Astrocyte of the spinal cord (primary cell): ENCODE measurements at places on chromosomes 1 and 21.
A peak's percentile ranks its signal among the peaks of the same experiment; 100 is the strongest.

DNA sequence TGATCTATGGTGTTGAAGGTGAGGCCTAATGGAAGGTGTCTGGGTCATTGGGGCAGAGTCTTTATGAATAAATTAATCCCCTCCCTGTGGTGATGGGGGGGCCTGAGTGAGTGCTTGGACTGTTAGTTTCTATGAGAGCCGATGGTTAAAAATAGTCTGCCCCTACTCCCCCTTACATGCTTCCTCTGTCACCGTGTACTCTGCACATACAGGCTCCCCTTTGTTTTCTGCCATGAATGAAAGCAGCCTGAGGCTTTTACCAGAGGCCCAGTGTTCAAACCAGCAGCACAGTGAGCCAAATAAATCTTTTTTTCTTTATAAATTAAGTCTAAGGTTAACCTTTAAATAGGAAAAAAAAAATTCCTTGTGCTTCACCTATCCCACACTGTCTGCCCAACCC lies 657.0 kb downstream of the AMY1C start:
- DNase-seq = no peak

DNA sequence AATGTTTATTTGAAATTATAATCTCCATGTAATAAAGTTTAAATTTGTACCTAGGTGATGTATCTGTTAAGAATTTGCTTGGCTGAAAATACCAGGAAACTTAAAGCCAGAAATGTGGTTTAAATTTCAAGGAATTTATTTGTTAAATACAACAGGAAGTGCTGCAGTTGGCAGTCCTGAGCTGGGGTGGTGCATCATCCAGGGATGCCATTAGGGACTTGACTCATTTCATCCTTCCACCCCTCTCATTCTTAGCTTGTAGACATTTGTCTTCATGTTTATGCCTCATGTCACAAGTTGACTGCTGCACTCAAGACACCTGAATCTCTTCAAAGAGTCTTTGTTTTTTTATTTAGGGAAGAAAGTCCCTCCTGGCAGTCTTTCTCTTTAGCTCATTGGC lies 175.9 kb downstream of the LHX8 start:
- DNase-seq = peak; percentile 54

DNA sequence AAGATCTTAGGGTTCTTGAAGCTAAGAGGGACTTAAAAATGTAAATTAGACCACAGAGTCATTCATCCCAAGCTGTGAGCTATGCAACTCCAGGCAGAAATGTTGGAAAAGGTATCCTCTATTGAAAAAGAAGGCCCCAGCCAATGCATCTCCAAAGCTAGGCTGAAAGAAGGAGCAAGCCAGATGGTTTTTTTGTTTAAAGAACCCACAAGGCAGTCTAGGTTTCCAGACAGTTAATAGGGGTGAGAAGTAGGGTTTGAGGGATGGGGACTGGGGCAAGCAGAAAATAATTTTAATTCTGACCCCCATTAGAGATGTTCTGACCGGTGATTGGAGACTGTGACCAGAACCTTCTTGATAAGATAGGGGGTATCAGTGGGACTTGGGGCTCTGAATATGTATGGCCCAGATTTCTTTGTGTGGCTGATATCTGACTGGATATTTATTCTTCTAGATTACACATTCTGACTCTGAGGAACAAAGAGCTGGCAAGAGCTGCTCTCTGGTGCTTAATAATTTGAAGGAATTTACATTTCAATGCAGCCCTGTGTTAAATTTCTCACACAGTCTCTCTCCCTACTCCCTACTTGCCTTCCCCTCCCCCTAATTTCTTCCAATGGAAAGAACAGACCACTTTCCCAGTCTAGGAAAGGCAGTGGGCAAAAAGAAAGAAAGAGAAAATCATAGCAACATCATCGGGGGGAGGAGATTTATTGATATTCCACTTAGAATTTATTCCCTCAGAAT lies 104.9 kb downstream of the NUF2 start:
- DNase-seq = no peak

DNA sequence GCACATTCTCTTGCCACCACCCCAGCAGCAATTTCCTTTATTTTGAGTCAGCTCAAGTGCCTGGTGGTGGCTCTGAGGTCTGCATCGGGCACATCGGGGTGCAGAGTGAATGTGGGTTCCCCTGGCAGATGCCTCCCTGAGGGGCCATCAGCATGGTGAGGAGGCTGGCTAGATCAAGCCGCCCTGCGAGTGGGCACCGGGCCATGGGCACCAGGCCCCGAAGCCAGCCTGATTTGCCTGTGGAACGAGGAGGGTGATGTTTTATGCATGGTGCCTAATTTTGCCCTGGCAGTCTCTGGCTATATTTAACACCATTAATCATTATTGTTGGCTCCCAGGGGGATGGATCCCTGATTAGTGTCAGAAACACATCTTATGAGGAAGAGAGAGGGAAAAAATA lies 36.3 kb downstream of the ACTL8 start:
- DNase-seq = no peak

DNA sequence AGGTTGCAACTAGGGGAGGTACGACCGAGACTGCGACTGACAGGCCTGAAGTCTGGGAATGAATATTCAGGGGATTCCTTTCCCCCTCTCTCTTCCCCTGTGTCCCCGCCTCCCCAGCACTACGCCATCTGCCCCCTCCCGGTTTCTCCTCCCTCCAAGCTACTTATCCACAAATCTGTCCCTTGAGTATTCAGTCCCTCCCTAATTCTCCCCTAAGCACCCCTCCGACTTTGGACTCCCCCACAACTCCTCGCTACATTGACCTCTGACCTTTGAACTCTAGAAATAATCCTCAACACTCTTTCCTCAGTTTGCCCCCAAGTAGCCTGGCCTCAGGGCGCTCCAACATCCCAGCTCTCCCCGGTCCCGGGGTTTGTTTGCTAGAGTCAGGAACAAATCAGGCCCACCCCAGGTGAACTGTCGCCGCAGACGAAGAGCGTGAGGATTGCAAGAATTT lies 393 bp downstream of the LYSMD1 start:
- peak; percentile 45 for DNase-seq

DNA sequence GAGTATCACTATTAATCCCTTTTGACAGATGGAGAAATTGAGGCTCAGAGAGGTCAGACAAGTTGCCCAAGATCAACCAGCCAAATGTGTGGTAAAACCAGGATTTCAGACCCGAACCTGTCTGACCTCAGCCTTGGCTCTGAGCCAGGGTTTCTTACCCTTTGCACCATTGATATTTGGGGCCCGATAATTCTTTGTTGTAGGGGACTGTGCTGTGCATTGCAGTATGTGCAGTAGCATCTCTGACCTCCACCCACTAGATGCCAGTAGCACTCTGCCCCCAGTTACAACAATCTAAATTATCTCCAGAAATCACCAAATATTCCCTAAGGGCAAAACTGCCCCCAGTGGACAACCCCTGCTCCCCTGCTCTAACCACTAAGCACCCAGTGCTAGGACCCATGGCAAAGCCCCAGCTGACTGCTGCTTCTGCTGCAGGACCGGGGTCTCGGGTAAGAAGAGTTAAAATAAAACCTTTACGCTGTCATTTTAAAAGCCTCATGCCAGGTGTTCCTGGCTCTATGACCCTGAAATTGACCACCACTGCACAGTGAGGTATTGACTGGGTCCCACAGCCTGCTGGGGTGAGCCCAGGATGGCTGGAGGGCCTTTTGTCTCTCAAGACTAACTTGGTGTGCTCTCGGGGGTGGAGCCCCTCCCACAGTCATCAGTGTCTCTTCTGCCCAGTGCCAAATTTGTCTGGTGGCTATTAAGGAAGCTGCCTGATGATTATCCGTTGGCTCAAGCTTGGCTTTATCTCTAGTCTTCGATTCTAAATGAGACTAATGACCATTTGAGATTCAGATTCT lies 5.6 kb upstream of the MAN1C1 start:
- DNase-seq = no peak

- DNase-seq = no peak
Measured at GRCh38 chr1:24136956-24137539, 5.9 kb downstream of the IL22RA1 start.

DNA sequence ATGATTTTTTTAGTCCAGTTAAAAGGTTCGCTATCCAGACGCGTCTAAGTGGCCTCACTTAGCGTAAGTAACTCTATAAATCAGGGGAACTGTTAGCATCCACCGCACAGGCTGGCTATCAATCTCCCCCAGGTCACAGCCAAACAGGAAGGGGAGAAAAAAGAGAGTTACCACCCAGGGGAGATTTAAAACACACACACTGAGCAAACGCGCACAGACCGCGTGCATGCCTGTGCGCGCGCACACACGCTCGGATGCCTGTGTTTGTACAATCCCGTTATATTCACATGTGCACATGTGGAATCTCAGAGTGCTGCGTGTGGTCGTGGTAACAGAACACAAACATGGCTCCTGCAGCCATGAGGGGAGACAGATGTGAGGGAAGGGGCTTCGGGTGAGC lies 125.4 kb downstream of the CASZ1 start:
- no peak for DNase-seq

GRCh38 chr21:32802954-32803353 lies 31.4 kb upstream of the PAXBP1 start:
- DNase-seq = no peak

DNA sequence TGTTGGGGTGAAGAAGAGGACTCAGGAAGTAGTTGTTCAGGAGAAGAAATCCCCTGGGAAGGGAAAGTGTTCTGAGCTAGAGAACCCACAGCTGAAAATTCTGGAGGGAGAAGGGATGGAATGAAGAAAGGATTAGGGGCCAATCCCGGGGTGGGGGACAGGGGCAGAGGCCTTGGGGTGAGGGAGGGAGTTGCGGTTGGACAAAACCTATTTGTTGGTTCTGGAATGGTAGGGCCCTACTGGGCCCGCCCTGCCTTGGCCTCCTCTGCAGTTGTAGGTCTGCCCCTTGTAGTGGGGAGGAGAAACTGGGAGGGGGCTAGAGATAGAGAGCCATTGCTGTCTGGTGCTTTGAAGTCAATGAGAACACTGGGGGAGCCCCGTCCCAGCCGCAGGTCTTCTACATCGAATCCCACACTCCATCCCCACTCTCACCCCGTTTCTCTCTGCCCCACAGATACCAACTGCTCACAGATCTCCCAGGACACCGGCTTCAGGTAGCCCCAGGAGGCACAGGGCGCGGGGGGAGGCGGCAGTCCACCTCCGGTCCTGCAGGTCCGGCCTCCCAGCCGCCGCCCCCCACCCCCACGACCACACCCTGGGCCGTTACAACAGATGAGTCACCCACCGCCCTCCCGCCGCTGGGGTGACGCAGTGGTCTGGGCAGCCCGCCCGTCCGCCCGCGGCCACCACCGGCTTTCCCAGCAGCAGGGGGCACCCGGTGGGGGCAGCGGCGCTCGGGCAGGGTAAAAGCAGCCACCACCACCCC lies 1.1 kb downstream of the TAGLN2 start:
- peak; percentile 96 for DNase-seq

DNA sequence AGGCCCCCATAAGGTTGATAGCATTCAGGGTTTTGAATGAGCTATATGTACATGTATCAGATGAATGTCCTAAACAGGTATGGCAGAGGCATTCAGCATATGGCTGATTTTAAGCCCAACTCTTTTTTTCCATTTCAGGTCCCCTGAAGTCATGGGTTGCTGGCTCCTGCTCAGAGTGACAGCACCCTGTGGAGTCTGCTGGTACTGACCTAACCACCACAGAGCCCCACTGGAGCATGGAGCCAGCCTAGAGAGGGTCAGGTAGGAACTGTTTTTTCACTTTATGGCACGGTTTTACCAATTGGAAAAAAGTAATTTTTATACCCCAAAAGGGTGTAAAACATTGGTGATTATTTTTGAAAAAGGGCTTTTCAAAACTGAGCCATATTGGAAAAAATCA lies 82.5 kb upstream of the MPC2 start:
- DNase-seq = no peak

- DNase-seq = peak; percentile 90
Measured at GRCh38 chr1:21318714-21319159, 28.5 kb upstream of the ECE1 start.

GRCh38 chr1:67766141-67766978 lies 66.9 kb downstream of the GNG12 start:
- peak; percentile 88 for DNase-seq

GRCh38 chr1:96384611-96385010 lies 337.0 kb upstream of the PTBP2 start:
- DNase-seq = no peak

- no peak for DNase-seq
Measured at GRCh38 chr1:161274874-161275273, 16.3 kb downstream of the PCP4L1 start.

DNA sequence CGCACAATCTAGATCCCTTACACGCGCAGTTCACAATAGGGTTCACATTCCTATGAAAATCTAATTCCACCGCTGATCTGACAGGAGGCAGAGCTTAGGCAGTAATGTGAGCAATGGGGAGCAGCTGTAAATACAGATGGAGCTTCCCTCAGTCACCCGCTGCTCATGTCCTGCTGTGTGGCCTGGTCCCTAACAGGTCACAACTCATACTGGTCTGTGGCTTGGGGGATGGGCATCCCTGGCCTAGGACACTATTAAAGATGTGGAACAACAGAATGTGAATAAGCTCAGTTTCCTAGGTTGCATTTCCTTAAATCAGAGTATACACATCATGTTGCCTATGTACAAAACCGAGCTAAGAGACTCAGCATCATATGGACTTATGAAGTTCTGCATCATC lies 16.2 kb downstream of the IFI44 start:
- DNase-seq = no peak

DNA sequence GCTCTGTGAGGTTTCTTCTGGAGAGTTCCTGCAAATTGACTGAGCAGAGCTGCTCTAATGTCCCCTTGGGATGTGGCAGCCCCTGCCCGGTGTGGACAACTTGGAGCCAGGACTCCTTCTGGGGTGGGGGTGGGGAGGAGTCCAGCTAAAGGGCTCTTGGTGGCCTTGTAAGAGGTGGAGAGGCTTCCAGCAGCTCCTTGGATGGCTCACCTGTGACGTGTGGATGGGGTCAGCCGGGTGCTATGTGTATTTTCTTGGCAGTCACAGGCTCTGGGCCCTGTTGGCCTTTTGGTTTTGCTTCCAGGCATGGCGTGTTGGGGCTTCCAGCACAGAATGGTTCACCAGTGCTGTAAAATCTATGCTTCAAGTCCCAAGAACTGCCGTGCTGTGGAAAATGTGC lies 38.2 kb downstream of the TRAPPC10 start:
- DNase-seq = no peak

GRCh38 chr1:39959651-39960333 lies 4.8 kb downstream of the MFSD2A start:
- no peak for DNase-seq

- no peak for DNase-seq
Measured at GRCh38 chr21:44666401-44667320, at the start of gene KRTAP12-2. TSS of gene KRTAP12-2 (minus strand) at chr21:44666927. CDS start at chr21:44666886, 41 bp downstream.
